ENCODE measurements at places on chromosomes 4 and X. TPM values are rescaled to one million over a fixed set of nuclear protein-coding genes. Genes with fewer than 3 reads are reported as not detected.

PNMA6A gene
- total RNA-seq, result 2.5 TPM

GPR143 gene
- total RNA-seq, result not detected

FRMD7 gene
- total RNA-seq, result not detected

GRK4 gene
- 6.0 TPM for total RNA-seq

IL13RA2 gene
- not detected for total RNA-seq

PAGE4 gene
- total RNA-seq, result not detected

PRR32 gene
- not detected for total RNA-seq

LGI2 gene
- 6.1 TPM for total RNA-seq

SYNPO2 gene
- 89.8 TPM for total RNA-seq

PDE6B gene
- 2.9 TPM for total RNA-seq

TMEM271 gene
- total RNA-seq, result not detected

GRCh38 chr4:123476089-123476488 is 79.5 kb downstream of the SPRY1 start:
- DNase-seq, result no peak

- DNase-seq, result no peak
Observed at GRCh38 chrX:84358271-84358670, 144.0 kb downstream of the HDX start.

DNA sequence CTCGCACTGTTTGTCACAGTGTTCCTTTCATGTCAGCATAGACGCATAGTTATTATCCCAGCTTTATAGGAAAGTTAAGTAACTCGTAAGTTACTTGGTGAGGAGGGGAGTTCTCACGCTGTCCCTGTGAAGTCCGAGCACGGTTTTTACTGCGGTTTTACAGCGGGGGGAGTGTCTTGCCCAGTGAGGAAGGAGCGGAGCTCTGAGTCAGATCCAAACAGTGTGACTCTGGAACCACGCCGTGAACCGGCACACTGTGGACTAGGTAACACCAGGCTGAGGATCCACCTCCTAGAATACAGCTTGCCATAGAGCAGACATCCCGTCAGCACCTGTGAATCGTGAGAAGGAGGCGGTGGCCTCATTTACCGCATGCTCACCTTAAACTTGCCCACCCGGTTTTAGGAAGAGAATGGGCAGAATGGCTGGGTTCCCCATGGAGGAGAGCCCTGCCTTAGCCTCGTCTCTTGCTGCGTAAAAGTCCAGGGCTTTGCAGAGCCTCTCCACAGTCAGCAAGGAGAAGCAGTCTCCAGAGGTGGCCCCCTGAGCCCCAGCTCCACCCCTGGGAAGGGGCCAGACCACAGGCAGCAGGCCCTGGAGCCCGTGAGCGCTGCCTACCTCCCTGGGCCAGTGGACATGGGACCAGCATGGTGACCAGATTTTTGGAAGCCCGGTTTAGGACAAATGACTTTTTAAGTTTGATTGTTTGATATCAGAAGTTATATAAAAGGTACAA is 40.2 kb upstream of the HGFAC start:
- no peak for DNase-seq

DNA sequence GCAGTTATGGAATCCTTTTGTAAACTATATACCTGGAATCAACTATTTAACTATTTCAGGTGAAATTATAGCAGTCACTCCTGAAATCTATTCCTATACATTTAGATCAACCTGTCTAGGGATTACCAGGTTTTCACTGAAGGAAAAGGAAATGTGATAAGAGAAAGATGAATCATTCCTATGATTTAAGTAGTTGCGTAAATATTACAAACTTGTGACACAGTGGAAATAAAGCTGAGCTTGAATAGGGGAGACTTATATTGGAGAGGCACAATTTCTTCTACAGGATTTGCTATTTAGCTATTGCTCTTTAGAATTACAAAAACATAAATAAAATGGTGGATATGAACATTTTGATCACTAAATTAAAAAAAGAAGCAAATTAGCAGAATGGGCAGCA is 284.1 kb upstream of the EPHA5 start:
- no peak for DNase-seq

DNA sequence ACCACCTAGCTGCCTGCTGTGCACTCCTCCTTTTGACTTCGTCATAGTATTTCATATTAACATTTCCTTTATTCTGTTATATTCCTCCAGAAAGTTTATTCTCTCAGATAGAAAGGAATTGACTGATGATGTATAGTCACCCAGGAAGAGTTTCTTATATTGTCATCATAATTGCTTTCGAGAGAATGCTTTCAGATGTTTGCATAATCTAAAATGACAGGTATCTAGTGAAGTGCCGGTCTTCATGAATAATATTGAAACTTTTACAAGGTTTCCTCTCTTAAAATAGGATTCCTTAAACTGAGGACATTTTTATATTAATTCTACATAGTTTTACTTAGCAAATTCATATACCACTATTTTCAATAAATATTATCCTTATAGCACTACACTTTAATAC is 10.1 kb downstream of the SEC24D start:
- no peak for DNase-seq

- no peak for DNase-seq
Observed at GRCh38 chr4:38837334-38837733, 19.3 kb downstream of the TLR6 start.

GRCh38 chr4:168741281-168742173 is 244.7 kb downstream of the PALLD start:
- DNase-seq, result no peak

- no peak for DNase-seq
Observed at GRCh38 chr4:74237425-74237966, 70.8 kb upstream of the EPGN start.

- DNase-seq, result no peak
Observed at GRCh38 chr4:175614890-175615289, 197.2 kb downstream of the GPM6A start.

DNA sequence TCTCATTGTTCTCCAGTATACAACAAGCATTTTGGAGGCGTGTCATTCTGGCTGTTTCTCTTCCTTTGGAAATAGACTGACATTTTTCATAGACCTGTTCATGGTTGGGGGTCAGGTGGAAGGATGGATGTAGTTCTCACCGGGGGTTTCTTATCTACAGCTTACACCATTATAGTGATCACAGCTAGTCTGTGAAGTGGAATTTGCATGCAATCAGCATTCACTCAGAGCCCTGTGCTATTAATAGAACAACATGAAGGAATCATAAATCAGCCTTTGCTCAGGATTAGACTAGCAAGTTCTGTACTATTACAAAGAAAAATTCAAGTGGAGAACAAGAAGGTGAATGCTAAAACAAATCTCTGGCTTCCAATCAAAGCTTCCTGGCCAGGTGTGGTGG is 132.6 kb upstream of the PUDP start:
- DNase-seq, result no peak

- no peak for DNase-seq
Observed at GRCh38 chrX:10115082-10115481, 41.7 kb upstream of the CLCN4 start.

- no peak for DNase-seq
Observed at GRCh38 chrX:111914398-111915090, 38.6 kb downstream of the TRPC5OS start.

DNA sequence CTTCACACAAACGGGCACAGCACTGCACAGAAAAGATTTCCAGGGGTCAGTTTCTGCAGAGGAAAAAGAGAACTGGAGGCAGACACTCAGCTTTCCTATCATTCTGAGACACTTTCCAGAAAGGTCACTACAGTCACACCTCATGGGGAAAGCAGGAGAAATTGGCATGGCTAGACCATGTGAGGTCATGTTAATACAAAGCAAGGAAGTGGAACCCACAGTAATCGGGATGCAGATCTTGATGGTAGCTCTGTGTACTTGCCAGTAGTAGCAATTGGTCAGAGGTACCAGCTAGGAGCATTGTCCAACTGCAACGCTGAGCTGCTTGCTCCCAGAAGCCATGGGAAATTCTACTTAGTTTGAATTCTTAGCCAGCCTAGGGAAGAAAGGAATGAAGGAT is 255.3 kb upstream of the PCDH10 start:
- DNase-seq, result no peak

GRCh38 chr4:147596377-147596776 is 20.8 kb upstream of the TMEM184C start:
- DNase-seq, result no peak

DNA sequence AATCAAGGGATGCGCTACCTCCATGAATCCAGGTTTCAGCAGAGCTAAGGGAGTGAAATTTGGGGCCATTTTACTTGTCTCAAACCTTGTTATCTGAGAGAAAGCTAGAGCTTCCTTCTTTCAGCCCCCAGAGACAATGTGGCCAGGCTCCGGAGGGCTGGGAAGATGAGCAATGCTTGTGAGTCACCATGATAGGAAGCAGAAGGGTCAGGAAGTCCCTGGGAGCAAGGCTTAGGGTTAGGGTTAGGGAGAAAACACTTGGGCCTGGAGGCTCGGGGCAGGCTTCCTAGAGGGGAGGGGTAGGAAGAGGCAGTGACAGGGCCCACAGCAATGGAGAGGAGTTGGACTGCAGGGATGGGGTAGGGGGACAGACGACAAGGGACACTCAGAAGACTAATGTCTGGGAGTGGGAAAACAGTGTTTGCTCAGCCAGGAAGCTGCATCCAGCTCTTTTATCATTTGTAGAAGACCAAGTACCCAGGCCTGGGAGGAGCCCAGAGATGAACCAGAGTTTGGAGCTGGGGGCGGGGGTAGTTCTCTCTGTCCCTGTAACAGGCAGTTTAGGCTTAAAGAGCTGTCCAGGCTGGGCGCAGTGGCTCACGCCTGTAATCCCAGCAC is 16.4 kb upstream of the PORCN start:
- DNase-seq, result no peak

DNA sequence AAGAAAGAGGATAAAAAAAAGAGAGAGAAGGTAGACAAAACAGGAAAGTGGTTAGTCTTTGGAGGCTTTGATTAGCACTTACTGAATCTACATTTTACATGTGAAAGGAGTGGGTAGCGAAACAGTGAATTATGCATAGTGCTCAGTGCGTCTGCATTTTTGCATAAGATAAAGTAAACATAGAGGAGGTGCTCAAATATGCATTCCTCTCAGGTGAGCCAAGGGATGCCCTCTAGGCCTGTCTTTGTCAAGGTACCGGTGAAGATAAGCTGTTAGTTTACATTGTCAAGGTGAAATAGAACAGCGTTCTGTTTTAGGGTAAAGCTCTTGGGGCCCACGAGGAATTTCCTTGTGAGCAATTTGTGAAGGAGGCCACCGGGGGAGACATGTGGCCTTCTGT is 260.6 kb downstream of the TRIML1 start:
- DNase-seq, result no peak

- no peak for DNase-seq
Observed at GRCh38 chrX:129823115-129823514, 20.6 kb downstream of the ZDHHC9 start.

GRCh38 chrX:44503560-44503959 is 39.1 kb downstream of the FUNDC1 start:
- DNase-seq, result no peak

- no peak for DNase-seq
Observed at GRCh38 chr4:92368653-92369052, 64.9 kb downstream of the GRID2 start.

- DNase-seq, result no peak
Observed at GRCh38 chr4:113350576-113350975, 301.1 kb downstream of the ANK2 start.

DNA sequence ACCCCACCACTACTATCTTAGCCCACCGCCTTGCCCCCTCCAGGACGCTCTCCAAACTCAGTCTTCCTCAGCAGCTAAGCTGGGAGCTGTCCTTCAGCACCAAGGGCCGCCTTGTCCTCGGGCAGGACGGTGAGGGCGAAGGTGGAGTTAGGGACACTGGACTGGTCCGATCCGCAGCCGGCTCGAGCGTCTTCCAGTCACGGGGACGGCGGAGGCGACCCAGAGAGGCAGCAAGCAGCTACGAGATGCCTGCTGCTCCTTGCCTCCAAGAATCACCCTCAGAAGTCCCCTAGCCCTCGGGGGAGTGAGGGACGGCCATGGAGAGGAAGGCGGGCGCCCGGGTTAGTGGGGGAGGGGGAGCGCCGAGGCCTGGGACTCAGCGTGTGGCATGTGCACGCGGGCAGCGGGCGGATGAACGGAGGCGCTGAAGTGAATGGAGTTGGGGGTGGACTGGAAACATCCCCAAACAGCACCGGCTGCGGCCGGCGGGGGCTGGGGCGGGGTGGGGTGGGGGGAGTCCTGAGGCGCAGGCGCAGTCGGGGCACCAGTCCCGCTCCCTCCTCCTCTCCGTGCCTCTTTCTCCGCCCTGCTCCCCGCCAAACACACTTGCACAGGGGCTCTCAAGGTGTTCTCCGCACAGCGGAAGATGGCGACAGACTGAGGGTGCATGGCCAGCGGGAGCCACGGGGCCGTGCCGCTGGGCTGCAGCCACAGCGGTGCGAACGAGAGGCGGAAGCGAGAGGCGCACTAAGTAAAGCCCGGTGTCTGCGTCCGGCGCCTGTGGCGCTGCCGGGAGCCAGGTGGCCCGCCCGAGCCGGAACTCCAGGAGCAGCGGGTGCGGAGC is at the start of gene NALF2:
TSS of gene NALF2 (plus strand) at position 545 of the 844 bp plus-strand sequence. CDS start 957 bp downstream, outside the sequence.
- no peak for DNase-seq

DNA sequence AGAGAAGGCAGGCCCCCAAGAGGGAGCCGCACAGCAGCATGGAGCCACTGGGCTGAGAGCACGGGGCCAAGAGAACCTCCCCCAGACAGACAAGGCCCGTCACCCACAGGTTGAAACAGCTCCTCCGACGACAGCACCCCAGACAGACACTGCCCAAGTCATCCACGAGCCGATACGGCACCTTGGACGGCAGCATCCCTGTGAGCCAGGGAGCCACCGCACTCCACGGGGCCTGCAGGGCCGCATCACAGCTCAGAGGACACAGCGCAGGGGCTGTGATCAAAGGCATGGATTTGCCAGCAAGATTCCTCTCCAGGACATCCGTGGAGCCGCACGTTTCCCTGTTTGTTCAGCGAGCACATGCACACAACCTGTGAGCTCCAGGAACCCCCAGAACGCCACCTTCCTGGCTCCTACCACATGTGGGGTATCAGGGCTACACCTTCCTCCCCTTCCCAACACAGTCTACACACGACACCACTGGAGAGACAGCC is 3.9 kb downstream of the CTBP1 start:
- peak; percentile 59 for DNase-seq

DNA sequence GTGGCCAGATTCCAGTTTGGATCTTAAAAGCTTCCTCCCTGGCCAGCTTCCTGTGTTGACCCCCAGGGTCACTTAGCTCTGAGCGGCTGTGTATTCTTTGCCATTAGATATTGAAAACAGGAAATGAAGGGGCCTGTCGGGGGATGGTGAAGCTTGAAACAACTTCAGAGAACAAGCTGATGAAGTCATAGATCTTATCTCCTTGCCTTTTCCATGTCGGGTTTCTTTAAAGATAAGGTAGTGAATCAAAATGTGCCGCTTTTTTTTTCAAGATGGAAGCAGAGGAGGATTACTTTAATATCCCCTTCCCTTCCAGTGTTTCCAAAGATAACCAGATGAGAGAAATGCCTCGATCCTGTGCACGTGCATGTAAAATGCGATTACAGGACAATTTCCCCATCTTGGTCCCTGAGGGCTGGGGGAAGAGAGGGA is 508.5 kb downstream of the MID1IP1 start:
- no peak for DNase-seq

DNA sequence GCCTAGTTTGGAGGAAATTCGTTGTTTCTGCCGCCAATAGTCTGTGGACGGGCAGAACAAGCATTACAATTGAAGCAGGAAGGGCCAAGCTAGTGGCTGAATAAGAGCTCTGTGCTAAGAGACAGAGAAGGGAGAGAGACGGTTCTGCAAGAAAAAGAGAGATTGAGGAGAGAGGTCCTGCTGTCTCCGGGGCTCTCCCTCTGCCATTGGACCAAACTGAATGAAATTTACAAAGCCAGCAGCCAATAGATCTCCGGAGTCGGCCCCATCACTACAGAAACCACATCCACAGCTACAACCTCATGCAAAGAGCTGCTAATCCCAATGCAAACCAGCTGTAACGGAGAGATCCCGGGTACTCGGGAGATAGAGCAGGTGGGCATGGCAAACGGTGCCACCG is at the start of gene NLGN4X:
TSS of gene NLGN4X (minus strand) at position 148 of the 400 bp plus-strand sequence. CDS start 77,401 bp downstream, outside the sequence.
- no peak for DNase-seq

- no peak for DNase-seq
Observed at GRCh38 chr4:84928089-84928488, 38.4 kb downstream of the WDFY3 start.

Data from mesenteric fat pad (tissue), 1 donor.